ENCODE measurements at places on chromosomes 16 and 17. TPM values are rescaled to one million over a fixed set of nuclear protein-coding genes. Genes with fewer than 3 reads are reported as not detected.
A peak's percentile ranks its signal among the peaks of the same experiment; 100 is the strongest.

The SHISA9 gene
- total RNA-seq = not detected

The MRPL12 gene
- 232 TPM for total RNA-seq

The ST6GALNAC2 gene
- total RNA-seq = not detected

DNA sequence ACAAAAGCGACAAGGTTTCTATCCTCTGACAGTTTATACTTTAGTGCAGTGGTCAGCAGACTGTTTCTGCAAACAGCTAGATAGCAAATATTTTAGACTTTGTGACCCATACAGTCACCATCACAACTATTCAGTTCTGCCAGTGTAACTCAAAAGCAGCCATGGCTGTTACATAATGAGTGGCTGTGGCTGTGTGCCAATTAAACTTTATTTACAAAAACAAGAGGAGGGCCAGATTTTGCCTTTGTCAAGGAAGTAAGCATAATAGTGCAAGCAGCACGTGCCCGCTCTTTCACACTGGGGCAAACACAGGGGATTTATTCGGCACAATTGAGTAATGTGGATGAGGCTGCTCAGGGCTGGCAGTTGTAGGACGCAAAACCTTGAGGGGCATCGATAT, 551.5 kb downstream of the MAF start:
- peaks cover 5% of the 10 kb centered on the region for H3K4me1 ChIP-seq
- H3K4me3 ChIP-seq = no peak overlapping the region
- H3K27me3 ChIP-seq = no peaks in the 10 kb centered on the region
- no peaks in the 10 kb centered on the region for H3K36me3 ChIP-seq
- H3K27ac ChIP-seq = no peak overlapping the region

GRCh38 chr17:61783556-61784304, 79.6 kb downstream of the BRIP1 start:
- H3K4me1 ChIP-seq = no peaks in the 10 kb centered on the region
- no peaks in the 10 kb centered on the region for H3K27me3 ChIP-seq
- no peak for DNase-seq
- no peak overlapping the region for H3K27ac ChIP-seq

GRCh38 chr17:19378416-19379360, at the start of gene MAPK7:
MAPK7 (plus strand) TSS chr17:19378498; CDS start chr17:19378901, 403 bp downstream.
- peak within 1 kb of the TSS; percentile 98 for H3K27ac ChIP-seq
- no peaks in the 10 kb centered on the region for H3K27me3 ChIP-seq
- peaks cover 24% of the 10 kb centered on the region for H3K36me3 ChIP-seq

GRCh38 chr17:74339537-74340195, 13.6 kb downstream of the KIF19 start:
- H3K4me3 ChIP-seq = no peak overlapping the region
- peaks cover 5% of the 10 kb centered on the region for H3K27me3 ChIP-seq
- no peaks in the 10 kb centered on the region for H3K36me3 ChIP-seq
- peaks cover 1% of the 10 kb centered on the region for H3K4me1 ChIP-seq
- no peak overlapping the region for H3K27ac ChIP-seq

- no peak for DNase-seq
- peaks cover 10% of the 10 kb centered on the region for H3K4me1 ChIP-seq
- H3K27ac ChIP-seq = peak overlapping the region; percentile 68
- peak overlapping the region; percentile 69 for H3K4me3 ChIP-seq
- H3K36me3 ChIP-seq = no peaks in the 10 kb centered on the region
These were observed 1.1 kb downstream of the CCL4 start for GRCh38 chr17:36104701-36105181.

- H3K36me3 ChIP-seq = no peaks in the 10 kb centered on the region
- H3K4me3 ChIP-seq = no peak overlapping the region
- H3K27ac ChIP-seq = no peak overlapping the region
- H3K4me1 ChIP-seq = peaks cover 4% of the 10 kb centered on the region
These were observed 58.8 kb downstream of the GAS7 start for GRCh38 chr17:10139577-10139976.

GRCh38 chr17:17667947-17668346, 13.3 kb upstream of the RAI1 start:
- H3K4me1 ChIP-seq = peaks cover 24% of the 10 kb centered on the region
- no peak overlapping the region for H3K27ac ChIP-seq
- no peaks in the 10 kb centered on the region for H3K36me3 ChIP-seq

GRCh38 chr17:68290268-68290954, 516 bp downstream of the SLC16A6 start:
- H3K4me3 ChIP-seq = peak overlapping the region; percentile 98
- peaks cover 2% of the 10 kb centered on the region for H3K36me3 ChIP-seq
- peak; percentile 87 for DNase-seq
- peaks cover 2% of the 10 kb centered on the region for H3K27me3 ChIP-seq

- H3K4me3 ChIP-seq = no peak overlapping the region
- H3K27me3 ChIP-seq = no peaks in the 10 kb centered on the region
- no peaks in the 10 kb centered on the region for H3K4me1 ChIP-seq
These were observed 10.3 kb downstream of the FKBP10 start for GRCh38 chr17:41823141-41823524.
